Calu3 (cell line): ENCODE measurements at places on chromosomes 2 and 18. TPM values are rescaled to one million over a fixed set of nuclear protein-coding genes. Genes with fewer than 3 reads are reported as not detected.

DNA sequence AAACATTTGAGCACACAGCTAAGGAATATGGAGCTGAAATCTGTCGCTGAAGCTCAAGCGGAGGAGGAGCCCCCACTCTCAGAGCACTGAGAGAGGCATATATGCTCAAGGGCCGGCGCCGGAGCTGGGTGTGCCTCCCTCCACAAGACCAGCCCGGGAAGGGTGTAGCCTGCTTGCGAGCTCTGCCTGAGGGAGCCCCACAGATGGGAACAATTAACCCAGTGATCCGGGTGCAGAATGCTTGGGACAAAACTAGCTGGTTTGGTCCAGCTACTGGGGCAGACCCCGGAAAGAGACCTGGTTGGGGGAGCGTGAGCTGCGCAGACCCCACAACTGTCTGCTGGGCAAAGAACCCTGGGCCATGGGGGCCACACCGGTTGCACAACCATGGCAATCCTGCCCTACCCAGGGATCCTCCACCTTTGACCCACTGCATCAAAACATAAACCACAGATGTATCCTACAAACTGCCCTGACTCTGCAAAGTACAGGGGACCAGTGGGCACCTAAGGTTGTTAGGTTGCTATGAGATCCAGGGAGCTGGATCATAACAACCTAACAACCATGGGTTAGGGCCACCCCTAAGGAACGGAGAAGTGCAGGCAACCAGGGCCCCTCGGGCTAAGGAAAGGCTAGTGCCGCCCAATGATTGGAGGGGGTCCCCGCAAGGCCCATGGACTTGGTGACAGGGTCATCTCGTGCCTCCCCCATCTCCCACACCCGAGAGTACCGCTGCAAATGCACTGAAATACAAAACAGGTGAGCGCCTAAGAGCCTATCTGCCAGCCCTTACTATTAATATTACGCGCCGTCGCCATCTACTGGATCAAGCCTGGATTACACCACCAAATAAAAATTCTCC, 53.4 kb upstream of the SCN1A start:
- DNase-seq = peak; percentile 71
- no peak overlapping the region for H3K27ac ChIP-seq
- no peaks in the 10 kb centered on the region for H3K36me3 ChIP-seq

The COL4A4 gene
- total RNA-seq = 17.2 and 19.4 TPM in 2 replicates

GRCh38 chr2:235917506-235917905, 250.7 kb downstream of the GBX2 start:
- DNase-seq = no peak
- H3K4me1 ChIP-seq = no peaks in the 10 kb centered on the region
- H3K4me3 ChIP-seq = no peak overlapping the region
- H3K27ac ChIP-seq = no peak overlapping the region
- H3K27me3 ChIP-seq = no peaks in the 10 kb centered on the region

The NOTO gene
- not detected in 2 replicates for total RNA-seq

GRCh38 chr2:170044751-170045478, 133.0 kb upstream of the MYO3B start:
- no peak overlapping the region for H3K27ac ChIP-seq
- H3K4me1 ChIP-seq = no peaks in the 10 kb centered on the region
- H3K36me3 ChIP-seq = no peaks in the 10 kb centered on the region

DNA sequence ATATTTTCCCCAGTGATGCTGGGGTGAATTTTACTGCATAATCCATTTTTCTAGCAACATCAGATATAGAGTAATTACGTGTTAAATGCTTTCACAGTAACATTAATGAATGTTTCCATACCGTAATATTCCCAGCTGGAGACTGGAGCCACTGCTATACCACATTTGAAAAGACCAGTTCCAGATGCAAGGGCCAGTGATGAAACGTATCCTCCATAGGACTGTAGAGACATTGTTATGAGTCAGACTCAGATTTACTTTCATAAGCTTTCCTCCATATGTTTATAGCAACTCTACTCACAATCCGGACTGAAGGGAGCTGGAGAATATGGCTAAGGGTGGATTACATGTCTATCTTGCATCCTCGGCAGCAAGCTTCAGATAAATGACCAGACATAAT, 22.7 kb upstream of the GCG start:
- H3K4me1 ChIP-seq = no peaks in the 10 kb centered on the region
- no peak overlapping the region for H3K27ac ChIP-seq
- no peak overlapping the region for H3K4me3 ChIP-seq
- no peaks in the 10 kb centered on the region for H3K27me3 ChIP-seq

DNA sequence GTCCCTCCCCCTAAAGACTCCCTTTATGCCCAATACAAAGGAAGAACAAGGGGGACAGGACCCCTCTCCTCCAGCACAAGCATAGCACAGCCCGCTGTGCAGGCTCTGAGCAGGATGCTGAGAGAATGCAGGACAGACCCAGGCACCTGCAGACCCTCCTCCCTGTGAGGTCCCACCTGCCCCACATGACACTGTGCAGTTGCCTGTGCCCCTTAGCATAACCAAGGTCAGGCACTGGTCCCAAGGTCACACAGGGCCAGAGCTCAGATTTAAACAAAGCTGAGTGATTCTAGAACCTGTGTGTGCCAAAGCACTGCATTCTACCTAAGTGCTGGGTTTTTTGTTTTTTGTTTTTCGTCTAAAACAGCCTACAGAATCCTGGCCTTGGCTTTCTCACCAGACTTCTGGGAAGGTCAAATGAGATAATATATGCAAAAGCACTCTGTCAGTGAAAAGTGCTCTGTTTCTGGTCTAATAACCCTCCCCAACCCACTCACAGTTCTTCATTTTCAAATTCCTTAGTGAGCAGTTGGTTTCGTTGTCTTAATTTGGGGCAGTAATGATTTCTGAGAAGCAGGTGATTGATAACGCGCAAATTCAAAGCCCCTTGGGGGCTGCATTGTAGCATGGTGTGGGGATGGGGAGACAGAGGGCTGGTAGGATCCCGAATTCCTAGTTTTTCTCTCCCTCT, 125.7 kb downstream of the KCTD1 start:
- no peak overlapping the region for H3K27ac ChIP-seq
- no peaks in the 10 kb centered on the region for H3K4me1 ChIP-seq
- H3K36me3 ChIP-seq = no peaks in the 10 kb centered on the region
- DNase-seq = no peak

GRCh38 chr2:60699617-60700016, 56.5 kb upstream of the PAPOLG start:
- no peaks in the 10 kb centered on the region for H3K36me3 ChIP-seq
- H3K27me3 ChIP-seq = no peaks in the 10 kb centered on the region
- no peak overlapping the region for H3K4me3 ChIP-seq
- H3K4me1 ChIP-seq = no peaks in the 10 kb centered on the region
- H3K27ac ChIP-seq = no peak overlapping the region

- H3K27me3 ChIP-seq = peaks cover 100% of the 10 kb centered on the region
- H3K27ac ChIP-seq = no peak overlapping the region
- H3K36me3 ChIP-seq = no peaks in the 10 kb centered on the region
- DNase-seq = no peak
These were observed 211.4 kb downstream of the SH3RF3 start for GRCh38 chr2:109340381-109340780.

The ANKRD29 gene
- 6.9 and 7.8 TPM in 2 replicates for total RNA-seq

DNA sequence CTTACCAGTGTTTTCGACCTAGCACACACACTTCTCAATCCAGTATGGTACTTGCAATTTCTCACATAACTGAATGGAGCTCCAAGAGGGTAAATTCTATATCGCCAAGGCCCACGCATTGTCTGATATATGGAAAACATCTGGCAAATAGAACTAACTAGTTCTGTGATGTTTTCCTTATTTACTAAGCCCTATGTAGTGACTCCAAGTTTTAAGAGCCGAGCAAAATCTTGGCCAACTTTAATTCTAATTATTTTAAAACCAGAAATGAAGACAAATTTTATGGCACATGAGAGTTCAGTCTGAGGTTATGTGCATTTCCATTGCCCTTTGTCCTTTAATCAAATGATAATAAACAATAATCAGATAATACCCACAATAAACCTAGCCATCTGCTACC, 1119.7 kb upstream of the CNTNAP5 start:
- no peaks in the 10 kb centered on the region for H3K36me3 ChIP-seq
- H3K4me3 ChIP-seq = no peak overlapping the region
- no peaks in the 10 kb centered on the region for H3K27me3 ChIP-seq
- H3K27ac ChIP-seq = no peak overlapping the region

- no peak for DNase-seq
- H3K36me3 ChIP-seq = peaks cover 9% of the 10 kb centered on the region
- no peaks in the 10 kb centered on the region for H3K27me3 ChIP-seq
- no peak overlapping the region for H3K27ac ChIP-seq
- H3K4me1 ChIP-seq = no peaks in the 10 kb centered on the region
These were observed 317.8 kb downstream of the AGAP1 start for GRCh38 chr2:235811446-235812184.

The CFAP65 gene
- total RNA-seq = 0.68 and 1.3 TPM in 2 replicates

The NTSR2 gene
- not detected in 2 replicates for total RNA-seq

The HRH4 gene
- 0.09 TPM in 1 of 2 replicates, not detected in the other for total RNA-seq

The LYG1 gene
- 2.3 and 3.5 TPM in 2 replicates for total RNA-seq

The CD207 gene
- total RNA-seq = not detected in 2 replicates

GRCh38 chr2:239586651-239587310, 186.0 kb upstream of the HDAC4 start:
- DNase-seq = no peak
- no peak overlapping the region for H3K4me3 ChIP-seq
- no peaks in the 10 kb centered on the region for H3K4me1 ChIP-seq

- H3K27me3 ChIP-seq = peaks cover 15% of the 10 kb centered on the region
- no peak for DNase-seq
- no peak overlapping the region for H3K4me3 ChIP-seq
These were observed 26.9 kb downstream of the GCG start for GRCh38 chr2:162125138-162125537.

DNA sequence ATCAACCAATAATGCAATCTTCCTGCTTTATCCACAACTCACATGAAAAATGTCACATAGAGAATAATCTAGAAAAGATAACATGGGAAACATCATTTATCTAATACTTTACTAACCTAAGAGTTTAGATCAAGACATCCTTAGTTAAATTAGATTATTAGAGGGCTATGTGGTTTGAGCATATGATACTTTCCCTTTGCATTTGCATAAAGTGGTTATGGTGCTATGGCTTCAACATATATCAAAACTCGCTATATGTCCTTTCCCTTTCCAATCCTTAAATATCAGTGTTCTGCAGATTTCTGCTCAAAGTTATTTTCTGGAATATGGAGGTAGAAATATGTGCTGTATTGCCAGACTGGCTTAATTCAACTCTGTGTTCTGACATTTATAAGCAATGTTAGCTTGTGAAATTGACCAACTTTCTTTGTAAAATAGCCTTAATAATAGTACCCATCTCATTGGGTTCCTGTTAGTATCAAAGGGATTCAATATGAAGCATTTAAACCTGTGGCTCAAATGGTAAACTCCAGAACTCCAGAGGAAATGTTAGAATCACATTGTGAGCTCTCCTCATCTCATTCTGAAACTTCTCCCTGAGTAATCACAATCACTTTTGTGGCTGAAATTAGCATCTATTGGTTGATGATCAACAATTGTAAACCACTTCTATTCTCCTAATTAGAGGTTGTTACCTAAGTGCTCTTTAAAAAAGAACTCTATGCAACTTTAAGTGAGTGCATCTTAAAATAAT, 1089.9 kb upstream of the SLC39A10 start:
- no peak overlapping the region for H3K4me3 ChIP-seq
- DNase-seq = no peak
- no peaks in the 10 kb centered on the region for H3K27me3 ChIP-seq
- no peaks in the 10 kb centered on the region for H3K36me3 ChIP-seq
- no peaks in the 10 kb centered on the region for H3K4me1 ChIP-seq

- H3K4me1 ChIP-seq = peaks cover 26% of the 10 kb centered on the region
- H3K27me3 ChIP-seq = no peaks in the 10 kb centered on the region
- peak overlapping the region; percentile 60 for H3K27ac ChIP-seq
- peaks cover 46% of the 10 kb centered on the region for H3K36me3 ChIP-seq
These were observed 1.4 kb downstream of the PPM1G start for GRCh38 chr2:27407798-27408491.

DNA sequence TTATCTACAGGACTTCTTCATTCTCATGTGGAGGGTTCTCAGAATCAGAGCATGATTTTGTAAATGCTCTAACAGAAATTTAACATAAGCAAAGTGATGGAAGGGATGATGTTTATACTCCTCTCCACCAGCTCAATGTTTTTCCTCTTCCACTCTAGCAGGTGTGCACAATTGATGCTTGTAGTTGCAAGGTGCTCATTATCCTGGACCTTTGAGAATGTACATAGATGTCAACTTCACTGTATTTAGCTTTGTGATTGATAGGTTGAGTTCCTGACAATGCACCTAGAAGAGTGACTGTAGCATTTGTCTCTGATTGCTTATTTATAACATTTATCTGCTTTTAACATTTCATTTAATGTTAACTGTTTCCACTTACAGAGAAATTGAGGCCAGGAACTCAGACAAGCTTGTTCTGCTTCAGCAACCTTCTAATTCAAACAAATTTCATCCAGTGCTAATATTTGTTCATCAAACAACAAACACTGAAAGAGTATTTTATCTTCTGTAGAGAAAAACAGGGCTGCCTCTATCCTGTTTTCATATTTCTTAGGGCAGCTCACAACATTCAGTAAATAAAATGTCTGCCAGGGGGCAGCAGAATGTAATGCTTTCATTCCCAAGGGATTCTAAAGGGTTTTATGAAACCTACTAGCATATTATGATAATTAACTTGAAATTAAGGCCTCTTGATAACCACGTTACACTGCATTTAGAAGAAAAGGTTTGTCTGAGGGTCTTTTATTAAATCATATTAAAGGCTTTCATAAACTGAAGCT, 127.9 kb upstream of the NOL4 start:
- H3K27me3 ChIP-seq = no peaks in the 10 kb centered on the region
- no peak for DNase-seq
- no peaks in the 10 kb centered on the region for H3K36me3 ChIP-seq
- no peak overlapping the region for H3K27ac ChIP-seq
- no peaks in the 10 kb centered on the region for H3K4me1 ChIP-seq
- no peak overlapping the region for H3K4me3 ChIP-seq

DNA sequence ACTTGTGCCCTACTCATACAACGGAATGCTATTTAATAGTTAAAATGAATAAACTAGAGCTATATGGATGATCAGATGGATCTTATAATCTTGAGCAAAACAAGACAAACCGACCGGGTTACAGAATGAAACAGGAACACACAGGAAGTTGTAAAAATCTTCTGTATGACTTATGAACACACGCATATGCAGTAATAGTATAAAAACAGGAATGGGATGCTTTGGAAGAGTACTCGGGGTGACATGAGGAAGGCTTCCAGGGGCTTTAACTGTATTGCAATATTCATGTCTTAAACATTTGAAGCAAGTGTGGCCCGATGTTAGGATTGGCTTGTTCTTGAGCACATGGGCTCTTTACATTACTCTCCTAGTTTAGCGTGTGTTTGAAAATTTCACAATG, 14.9 kb upstream of the E2F6 start:
- peaks cover 10% of the 10 kb centered on the region for H3K4me1 ChIP-seq
- no peak overlapping the region for H3K4me3 ChIP-seq
- H3K27ac ChIP-seq = no peak overlapping the region

DNA sequence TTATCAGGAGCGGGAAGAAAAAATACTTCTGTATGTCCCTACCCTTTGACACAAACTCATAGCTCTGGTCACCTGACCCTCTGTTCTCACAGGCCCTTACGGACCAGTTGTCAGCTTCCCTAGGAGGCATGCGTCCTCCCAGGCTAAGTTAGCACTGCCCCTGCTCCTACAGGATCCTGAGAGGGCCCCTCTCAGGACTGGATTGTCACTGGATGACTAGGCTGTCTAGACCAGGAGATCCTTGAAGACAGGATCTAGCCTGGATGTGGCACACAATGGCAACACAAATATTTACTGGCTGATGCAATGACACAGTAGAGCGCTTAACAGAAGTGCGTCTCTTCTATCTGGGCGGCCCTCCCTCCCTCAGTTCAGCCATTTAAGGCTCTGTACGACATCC, 7.7 kb downstream of the FAM228A start:
- no peak for DNase-seq
- no peak overlapping the region for H3K4me3 ChIP-seq
- H3K4me1 ChIP-seq = no peaks in the 10 kb centered on the region

The IL1F10 gene
- not detected in 2 replicates for total RNA-seq
